Activated naive CD4-positive, alpha-beta T cell treated with anti-CD3 and anti-CD28 coated beads for 36 hours (primary cell): ENCODE measurements at places on chromosomes 11 and 22. TPM values are rescaled to one million over a fixed set of nuclear protein-coding genes. Genes with fewer than 3 reads are reported as not detected.

The TMPRSS4 gene
- total RNA-seq = not detected

The POLD4 gene
- total RNA-seq = 42.0 TPM

The UBQLN3 gene
- total RNA-seq = not detected

The SPA17 gene
- 3.9 TPM for total RNA-seq

The UEVLD gene
- total RNA-seq = 8.9 TPM

The SCO2 gene
- total RNA-seq = 1.1 TPM

The MYBPC3 gene
- not detected for total RNA-seq

The GRAMD1B gene
- 47.2 TPM for total RNA-seq

The IL10RA gene
- 11.3 TPM for total RNA-seq

The RIMBP3B gene
- not detected for total RNA-seq

The CBL gene
- 25.3 TPM for total RNA-seq

The ANO5 gene
- total RNA-seq = not detected

The GAL3ST1 gene
- total RNA-seq = 0.29 TPM

The PKP3 gene
- total RNA-seq = not detected

The EXPH5 gene
- total RNA-seq = 2.9 TPM

The HEPN1 gene
- total RNA-seq = not detected

The OR10G6 gene
- total RNA-seq = not detected

The CHRM1 gene
- not detected for total RNA-seq

The RGL4 gene
- total RNA-seq = 24.1 TPM

The ZNF143 gene
- 42.5 TPM for total RNA-seq

The ALX4 gene
- not detected for total RNA-seq

The KCNJ11 gene
- total RNA-seq = 1.0 TPM

The SNX32 gene
- total RNA-seq = 2.0 TPM

The MOV10L1 gene
- not detected for total RNA-seq

The MYO18B gene
- 0.17 TPM for total RNA-seq

The P2RY2 gene
- total RNA-seq = not detected
